ENCODE measurements at places on chromosomes 16 and 17. TPM values are rescaled to one million over a fixed set of nuclear protein-coding genes. Genes with fewer than 3 reads are reported as not detected.

The TEDC2 gene
- 24.0 TPM for total RNA-seq

GRCh38 chr16:57957673-57958392 is 13.1 kb downstream of the CNGB1 start:
- DNase-seq, result no peak
- H3K4me1 ChIP-seq, result no peaks in the 10 kb centered on the region
- no peaks in the 10 kb centered on the region for H3K27me3 ChIP-seq
- H3K27ac ChIP-seq, result no peak overlapping the region
- no peaks in the 10 kb centered on the region for H3K36me3 ChIP-seq

DNA sequence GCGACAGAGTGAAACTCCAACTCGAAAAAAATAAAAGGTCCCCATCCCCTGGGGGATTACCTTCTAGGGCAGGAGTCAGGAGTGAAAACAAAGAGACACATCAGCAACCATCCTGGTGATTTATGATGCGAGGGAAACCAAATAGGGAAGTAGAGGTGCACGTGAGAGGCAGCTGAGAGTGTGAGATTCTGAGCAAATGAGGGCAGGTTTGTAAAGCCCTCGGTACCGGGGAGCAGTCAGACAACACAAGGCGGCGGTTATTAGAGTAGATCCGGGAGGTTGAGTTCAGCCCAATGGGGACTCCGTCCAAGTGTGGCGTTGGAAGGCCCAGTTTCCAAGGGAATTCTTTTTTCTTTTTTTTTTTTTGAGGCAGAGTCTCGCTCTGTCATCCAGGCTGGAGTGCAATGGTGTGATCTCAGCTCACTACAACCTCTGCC is 7.4 kb upstream of the ARMC7 start:
- H3K4me1 ChIP-seq, result no peaks in the 10 kb centered on the region
- no peaks in the 10 kb centered on the region for H3K36me3 ChIP-seq
- no peaks in the 10 kb centered on the region for H3K27me3 ChIP-seq
- no peak overlapping the region for H3K27ac ChIP-seq

DNA sequence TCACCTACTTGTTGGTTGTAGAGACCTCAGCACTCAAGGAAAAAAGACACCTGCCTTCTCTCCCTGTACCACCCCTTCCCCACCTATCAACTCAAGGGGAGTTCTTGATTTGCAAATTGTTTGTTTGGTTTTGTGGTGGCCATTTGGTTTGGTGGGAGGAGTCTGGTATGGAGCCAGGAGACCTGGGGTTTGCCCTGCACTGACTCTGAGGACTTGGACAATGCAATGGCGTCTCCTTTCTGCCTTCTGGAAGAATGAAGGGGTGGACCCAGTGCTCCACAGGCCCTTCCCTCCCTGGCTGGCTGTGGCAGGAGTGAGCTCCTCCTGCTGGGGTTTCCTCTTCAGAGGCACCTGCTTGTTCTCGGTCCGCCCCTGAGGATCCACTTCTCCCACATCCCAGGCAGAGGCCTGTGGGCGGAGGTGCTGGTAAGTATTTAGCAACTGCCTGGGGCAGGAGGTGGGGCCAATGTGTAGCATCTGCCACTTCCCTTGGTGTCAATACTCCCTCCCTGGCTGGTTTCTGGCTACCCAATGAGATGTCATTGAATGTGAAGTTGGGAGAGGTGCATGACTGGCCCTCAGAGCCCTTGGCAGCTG is 164.5 kb downstream of the NTN1 start:
- H3K27ac ChIP-seq, result no peak overlapping the region
- H3K36me3 ChIP-seq, result no peaks in the 10 kb centered on the region
- H3K27me3 ChIP-seq, result no peaks in the 10 kb centered on the region
- DNase-seq, result no peak

The DHRS7C gene
- not detected for total RNA-seq

GRCh38 chr16:4139968-4140367 is 23.7 kb upstream of the ADCY9 start:
- H3K27ac ChIP-seq, result no peak overlapping the region
- H3K4me3 ChIP-seq, result no peak overlapping the region
- H3K27me3 ChIP-seq, result no peaks in the 10 kb centered on the region

Data from colonic mucosa (tissue), 4 donors.